ENCODE measurements at places on chromosomes 3 and 15.

- no peak for DNase-seq
Measured at GRCh38 chr3:23926736-23927135, 9.8 kb downstream of the RPL15 start.

DNA sequence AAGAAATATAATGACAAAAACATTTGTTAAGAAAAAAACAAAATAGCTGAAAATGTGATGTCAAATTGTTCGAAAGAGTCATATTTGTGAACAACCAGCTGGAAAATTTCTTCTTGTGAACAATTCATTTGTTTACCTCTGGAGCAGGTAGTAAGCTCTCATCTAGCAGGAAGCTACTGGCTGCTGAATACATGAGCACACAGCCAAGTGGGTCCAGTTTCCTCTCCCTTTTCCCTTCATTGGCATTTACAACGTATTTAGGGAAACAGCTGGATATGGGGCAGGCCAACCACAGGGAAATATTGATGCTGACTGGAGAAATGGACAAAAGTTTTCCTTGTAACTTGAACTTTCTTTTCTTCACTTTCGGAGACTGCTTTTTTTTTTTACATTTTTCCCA is 1354.7 kb upstream of the EPHA6 start:
- no peak for DNase-seq

- DNase-seq, result no peak
Measured at GRCh38 chr15:88243895-88244787, 12.4 kb downstream of the NTRK3 start.

- DNase-seq, result no peak
Measured at GRCh38 chr3:124385996-124386395, 344.3 kb upstream of the UMPS start.

DNA sequence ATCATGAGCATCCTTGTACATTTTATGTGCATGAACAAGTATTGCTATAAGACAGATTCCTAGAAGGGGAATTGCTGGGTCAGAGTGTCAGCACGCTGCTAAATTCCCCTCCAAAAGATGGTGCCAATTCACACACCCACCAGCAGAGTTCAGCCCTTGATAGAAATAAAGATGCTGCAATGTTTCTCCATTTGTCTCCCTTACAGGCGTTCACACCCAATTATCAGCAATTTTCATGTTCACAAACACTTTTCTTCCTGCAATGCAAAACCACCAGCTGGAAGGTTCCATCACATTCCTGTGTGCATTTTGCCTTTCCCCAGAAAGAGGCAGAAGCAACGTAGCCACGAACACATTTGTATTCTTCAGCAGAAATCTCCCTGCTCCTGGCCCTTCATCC is 3.3 kb upstream of the TAMM41 start:
- no peak for DNase-seq
